ENCODE measurements at places on chromosomes 16 and 17.

DNA sequence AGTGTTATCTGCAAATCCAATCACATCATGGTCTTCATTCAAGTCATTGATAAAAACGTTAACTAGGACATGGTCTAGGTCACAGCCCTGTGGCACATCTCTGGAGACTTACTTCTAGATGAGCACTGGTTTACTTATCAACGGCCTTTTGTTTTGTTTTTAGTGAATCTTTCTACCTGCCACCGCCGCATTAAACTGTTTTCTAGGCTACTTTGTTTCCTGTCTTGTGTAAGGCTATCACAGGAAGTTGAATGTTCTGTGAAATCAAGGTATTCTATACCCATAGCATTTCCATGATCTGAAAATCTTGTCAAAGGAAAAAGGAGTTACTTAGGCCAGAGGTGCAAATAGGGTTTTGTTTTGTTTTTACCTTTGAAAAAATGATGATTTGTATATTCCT, 26.9 kb downstream of the SOCS3 start:
- no peak for DNase-seq

- DNase-seq: no peak
Observed at GRCh38 chr16:83932955-83933673, 19.9 kb upstream of the OSGIN1 start.

- DNase-seq: no peak
Observed at GRCh38 chr16:50167556-50167955, 14.4 kb downstream of the TENT4B start.

DNA sequence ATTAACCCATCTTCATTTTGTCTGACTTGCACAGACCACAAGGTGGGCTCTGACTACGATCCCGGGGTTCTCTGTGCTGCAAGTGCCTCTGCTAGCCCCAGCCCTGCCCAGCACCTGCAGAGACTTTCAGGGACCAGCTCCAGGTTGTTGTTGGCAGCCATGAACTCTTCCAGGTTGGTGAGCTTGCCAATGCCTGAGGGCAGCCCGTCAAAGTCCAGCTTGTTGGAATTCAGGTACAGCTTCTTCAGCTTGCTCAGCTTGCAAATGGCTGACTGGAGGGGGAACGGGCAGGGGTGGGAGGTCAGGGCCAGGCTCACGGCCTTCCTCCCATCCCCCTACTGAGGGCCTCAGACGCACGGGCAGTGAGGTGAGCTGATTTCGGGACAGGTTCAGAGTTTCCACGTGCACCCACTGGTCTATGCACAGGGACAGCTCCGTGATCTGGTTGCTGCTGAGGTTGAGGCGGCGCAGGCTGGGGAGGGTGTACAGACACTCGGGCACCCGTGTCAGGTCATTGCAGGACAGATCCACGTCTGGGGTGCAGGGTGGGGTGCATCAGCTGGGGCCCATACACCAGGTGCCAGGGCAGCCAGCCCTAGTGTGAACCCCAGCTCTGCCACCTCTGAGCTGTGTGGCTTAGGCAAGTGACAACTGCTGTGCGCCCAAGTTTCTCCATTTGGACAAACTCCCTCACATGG, 5.2 kb downstream of the FLII start:
- no peak for DNase-seq

DNA sequence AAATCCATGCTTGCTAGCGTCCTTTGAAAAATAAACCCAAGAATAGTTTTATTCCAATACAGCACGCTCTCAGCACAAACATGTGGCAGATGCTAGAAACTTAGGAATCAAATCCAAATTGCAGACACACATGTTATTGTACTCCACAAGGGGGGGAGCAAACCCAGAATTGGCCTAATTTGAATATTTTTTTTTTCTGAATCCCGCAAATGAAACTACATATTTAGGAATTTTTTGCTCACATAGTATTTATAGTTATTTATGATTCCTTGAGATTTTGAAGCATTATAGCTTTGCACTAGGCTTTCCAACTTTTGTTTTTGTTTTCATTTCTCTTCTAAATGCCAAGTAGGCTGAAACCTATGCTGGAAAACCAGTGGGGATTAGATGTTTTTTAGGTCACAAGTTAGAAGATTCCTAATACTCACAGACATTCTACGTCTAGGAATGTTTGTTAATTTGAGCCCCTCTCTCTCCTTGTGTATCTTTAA, 59.3 kb upstream of the CDH11 start:
- peak; percentile 41 for DNase-seq

DNA sequence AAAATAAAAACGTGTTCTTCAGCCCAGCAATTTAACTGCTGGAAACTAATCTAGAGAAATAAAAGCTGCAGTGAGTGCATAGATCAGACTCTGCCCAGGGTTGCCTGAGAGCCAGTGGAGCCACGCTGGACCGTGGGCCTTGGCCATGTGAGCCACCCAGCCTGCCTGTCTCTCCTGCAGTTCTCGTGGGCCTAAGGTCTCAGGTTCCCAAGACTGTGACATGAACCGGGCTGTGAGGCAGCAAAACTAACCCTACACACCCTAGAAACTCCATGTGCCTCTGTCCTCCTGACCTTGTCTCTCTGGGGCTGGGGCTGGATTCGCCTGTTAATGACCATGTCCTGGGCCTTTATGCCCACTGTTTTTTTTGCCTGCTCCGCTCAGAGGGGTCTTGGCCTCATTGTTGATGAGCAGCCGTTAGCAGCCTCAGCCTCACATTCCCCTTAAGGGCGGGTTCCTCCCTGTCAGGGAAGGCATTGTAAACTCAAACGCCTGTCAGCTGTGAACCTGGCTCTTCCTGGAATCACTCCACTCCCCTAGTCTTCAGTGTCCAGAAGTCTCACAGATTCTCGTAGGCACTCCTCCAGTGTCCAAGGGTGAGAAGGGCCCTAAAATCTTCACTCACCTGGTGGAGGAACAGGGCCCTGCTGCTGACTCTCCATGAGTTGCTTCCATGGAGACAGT, 16.9 kb downstream of the C16orf90 start:
- DNase-seq: no peak

DNA sequence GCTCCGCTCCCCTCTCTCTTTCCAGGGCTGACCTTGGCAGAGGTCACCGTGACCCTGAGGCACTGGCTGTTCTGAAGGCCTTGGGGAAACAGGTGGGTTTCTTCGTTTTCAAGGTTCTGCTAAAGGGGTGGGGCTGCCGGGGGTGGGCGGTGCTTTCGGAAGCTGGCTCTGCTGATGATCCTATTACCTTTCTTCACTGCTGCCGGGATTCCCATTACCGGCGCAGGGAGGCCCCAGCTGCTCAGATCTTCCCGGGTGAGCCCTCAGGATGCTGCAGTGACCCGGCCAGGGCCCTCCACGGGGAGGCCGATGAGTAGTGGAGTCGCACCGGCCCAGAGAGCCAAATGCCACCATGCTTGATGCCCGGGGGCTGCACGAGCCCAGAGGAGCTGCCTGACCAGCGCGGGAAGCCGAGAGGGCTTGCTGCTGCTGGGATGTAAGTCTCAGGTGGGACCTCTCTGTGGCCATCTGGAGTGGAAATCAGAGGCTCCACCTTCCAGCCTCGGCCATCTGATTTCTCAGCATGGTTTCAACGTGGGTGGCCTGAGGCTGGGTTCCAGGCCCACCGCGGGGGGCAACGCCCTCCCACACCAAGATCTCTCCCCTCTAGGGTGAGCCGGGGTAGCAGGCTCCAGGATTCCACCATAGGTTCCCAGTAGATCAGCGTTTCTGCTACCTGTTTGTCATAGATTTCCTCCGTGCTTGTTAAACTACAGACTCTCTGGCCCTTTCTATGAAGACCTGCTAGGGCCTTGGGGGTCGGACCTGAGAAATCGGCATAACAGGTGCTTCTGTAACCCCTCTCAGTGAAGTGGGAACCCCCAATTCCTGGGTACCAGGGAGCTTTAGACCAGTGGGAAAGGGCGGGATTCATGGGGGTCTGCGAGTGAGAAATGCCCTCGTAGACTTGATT, 21.6 kb upstream of the ADCY7 start:
- DNase-seq: no peak

DNA sequence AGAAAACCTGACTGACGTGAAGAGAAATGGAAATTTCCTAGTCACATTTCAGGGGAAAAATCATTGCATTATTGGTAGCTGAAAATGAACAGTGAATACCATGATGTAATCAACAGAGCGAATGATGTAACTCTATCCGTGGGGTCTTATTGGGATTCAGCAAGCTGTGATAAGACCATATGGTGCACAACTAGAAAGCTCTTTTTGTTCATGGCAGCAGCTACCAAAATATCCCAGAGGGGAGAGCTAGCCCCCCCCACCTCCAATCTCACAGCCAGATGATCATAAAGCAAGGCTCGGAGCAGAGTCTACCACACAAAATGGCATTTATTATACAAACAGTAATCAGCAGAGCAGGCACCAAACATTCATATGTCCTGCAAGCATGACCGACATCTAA, 22.2 kb upstream of the DNAH17 start:
- DNase-seq: no peak

GRCh38 chr17:29526322-29526721, 40.5 kb downstream of the ABHD15 start:
- DNase-seq: no peak

- DNase-seq: peak; percentile 16
Observed at GRCh38 chr16:49353680-49354079, 19.9 kb upstream of the C16orf78 start.

DNA sequence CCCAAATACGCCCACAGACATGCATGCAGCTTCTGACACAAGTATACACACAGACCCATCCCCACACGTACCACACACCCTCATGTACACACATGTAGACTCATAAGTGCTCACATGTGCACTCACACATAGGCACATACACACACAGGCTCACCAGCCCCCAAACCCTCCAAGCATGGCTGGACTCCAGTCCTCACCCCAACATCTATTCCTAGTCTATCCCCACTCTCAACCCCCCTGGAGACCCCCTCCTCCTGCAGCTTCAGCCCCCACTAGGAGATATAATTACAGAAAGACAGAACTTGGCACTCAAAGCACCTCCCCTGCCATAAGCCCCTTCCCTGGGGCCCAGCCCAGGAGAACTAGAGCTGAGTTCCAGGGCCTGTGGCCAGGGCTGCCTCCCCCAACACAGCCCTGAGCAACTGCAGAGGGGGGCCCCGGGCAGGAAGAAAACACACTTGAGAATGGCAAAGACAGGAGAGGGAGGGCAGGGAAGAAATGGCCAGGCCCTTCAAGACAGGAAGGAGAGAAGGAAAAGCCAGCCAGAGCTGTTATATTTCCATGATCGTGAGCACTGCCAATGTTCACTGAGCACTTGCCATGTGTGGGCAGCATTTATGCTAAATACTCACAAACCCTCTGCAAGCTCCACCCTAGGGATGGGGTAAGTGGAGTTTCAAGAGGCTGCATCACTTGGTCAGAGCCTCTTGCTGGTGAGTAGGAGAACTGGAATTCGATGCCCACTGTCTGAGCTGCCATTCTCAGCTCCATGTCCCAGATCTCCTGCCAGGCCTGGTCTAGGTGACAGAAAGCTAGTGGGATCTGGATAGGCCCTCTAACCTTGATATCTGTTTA, 224.5 kb downstream of the ZNF423 start:
- peak; percentile 73 for DNase-seq

GRCh38 chr17:82320140-82320840, 2.9 kb upstream of the CD7 start:
- DNase-seq: no peak

DNA sequence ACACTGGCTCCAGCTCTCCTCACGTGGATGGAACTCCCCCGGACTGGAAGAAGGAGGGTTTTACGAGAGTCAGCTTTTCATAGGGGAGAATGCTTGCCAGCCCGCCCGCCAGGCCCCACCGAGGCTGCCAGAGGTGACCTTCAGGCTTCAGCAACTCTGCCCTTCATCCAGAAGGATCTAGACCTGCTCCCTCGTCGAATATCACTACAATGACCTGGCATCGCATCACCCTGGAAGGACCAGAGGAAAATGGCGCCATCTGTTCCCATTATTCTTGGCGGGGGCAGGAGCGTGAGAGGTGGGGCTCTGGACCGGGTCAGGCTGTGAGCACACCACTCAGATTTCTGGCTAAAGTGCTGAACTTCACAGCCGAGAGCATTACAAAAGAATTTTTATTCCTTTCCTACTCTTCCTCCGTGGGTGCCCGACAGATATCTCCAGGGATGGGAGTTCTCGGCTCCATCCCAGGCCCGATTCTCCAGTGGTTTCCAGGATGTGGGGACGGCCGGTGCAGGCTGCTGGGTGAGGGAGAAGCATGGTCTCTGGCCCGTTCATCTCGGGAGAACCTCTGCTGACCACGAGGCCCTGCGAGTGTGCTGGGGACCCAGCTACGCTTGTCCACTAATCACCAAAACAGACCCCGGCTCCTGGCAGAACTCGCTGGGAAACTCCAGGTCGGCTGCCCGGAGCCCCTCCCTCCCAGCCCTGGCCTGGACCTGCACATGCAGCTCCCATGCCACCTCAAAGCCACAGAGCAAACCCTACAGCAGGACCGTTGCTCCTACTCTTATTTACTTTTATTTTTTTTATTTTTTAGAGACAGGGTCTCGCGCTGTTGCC, 36.8 kb upstream of the ZNF469 start:
- DNase-seq: no peak

- DNase-seq: no peak
Observed at GRCh38 chr17:42225646-42226045, 31.4 kb upstream of the GHDC start.

DNA sequence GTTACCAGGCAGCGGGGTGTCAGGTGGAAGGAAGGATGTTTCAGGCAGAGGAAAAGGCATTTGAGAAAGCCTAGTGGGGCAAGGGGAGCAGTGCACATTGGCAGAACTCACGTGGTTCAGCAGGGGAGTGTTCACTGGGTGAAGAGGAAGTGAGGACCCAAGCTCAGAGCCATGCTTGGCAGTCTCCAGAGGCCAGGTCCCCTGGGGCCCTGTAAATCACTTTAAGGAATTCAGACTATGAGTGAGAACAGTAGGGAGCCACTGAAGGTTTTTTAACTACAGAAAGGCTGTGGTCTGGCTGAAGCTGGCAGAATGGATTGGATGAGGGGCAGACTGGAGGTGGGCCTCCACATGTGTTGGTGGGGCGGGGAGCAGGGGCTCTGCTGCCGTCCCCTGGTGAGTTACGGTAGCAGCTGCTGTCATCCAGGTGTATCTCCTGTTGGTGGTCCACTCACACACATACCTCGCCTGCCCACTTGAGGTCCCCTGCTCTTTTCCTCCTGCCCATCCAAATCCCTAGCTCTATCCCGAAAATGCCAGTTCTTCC, 5.1 kb downstream of the CLEC16A start:
- no peak for DNase-seq

GRCh38 chr17:78433013-78433727, 54.7 kb downstream of the PGS1 start:
- no peak for DNase-seq

DNA sequence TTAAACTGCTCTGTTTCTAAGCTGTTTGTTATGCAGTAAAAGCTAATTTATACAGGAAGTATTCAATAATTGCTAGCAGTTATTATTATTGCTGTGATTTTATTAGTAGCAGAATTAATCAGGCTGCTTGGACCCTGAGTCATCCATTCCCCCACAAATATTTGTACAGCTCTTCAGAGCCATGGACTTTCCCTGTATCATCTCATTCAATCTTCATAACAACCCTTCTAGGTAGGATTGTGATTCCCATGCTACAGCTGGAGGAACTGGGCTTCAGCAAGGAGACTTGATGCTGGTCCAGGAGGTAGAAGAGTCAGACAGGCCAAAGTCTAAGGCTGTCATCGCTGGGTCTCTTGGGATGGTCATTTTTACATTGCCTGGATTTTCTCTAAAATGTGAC, 208.3 kb downstream of the C16orf95 start:
- no peak for DNase-seq

- no peak for DNase-seq
Observed at GRCh38 chr16:50151756-50152155, 1.4 kb upstream of the TENT4B start.
